ENCODE measurements at places on chromosomes 1 and 21.
A peak's percentile ranks its signal among the peaks of the same experiment; 100 is the strongest.

DNA sequence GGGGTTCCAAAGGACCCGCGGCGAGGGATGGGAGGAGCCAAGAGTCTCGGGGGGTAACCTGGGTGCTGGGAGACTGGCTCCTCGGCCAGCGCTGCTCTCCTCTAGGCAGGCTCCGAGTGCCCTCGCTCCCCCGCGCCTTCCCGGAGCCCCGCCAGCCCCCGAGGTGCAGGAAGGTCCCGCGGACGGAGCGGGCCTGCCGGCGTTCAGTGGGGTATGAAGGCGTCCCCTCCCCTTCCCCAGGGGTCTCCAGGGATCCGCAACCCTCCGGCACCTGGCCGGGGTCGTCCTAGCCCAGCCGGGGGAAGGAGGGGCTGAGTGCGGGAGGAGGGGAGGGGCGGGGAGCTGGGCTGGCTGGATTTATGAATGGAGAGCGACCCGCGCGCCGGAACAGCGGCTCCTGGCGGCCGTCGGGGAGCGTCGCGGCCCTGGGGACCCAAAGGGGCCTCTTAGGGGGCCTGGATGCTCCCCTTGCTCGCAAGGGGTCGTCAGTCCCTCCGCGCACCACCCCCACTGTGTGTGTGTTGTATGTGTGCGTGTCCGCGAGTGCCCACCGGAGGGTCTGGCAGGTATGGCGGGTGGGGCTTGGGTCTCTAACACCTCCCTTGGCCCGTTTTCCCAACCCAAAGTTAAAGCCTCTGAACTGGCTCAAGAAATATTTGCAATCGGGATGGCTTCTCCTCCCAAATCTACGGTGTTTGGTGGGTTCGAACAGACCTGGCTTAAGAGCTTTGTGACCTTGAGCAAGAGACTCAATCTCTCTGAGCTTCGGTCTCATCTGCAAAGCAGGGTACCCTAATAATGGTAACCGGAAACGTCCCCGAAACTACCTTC lies 642 bp downstream of the HCRTR1 start:
- DNase-seq = no peak

DNA sequence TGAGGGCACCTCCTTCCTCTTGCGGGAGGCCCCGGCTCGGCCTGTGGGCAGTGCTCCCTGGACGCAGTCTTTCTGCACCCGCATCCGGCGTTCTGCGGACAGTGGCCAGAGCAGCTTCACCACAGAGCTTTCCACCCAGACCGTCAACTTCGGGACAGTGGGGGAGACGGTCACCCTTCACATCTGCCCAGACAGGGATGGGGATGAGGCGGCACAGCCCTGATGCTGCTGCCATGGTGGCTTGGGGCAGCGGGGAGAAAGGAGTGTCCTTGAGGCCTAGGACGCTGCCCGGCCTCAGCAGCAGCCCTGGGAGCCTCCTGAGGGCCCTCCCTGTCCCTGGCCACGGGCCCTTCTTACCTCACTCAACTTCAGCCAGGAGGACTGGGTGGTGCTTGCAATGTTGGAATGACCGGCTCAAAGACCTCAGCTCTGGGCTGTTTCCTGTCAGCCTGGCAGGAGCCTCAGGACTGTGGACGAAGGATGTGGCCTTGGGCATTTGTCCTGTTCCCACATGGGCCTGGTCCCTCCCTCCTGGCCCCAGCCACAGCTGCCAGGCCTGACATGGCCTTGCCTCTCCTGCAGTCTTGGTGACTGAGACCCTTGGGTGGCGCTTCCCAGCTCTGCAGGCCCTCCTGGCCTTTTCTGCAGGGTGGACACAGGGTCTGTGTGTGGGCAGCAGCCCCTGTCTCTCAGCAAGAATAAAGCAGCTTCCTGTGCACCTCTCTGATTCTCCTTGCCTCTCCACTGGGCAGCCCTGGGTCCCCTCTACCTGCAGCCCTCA lies 45.9 kb downstream of the TRIM11 start:
- DNase-seq = no peak

DNA sequence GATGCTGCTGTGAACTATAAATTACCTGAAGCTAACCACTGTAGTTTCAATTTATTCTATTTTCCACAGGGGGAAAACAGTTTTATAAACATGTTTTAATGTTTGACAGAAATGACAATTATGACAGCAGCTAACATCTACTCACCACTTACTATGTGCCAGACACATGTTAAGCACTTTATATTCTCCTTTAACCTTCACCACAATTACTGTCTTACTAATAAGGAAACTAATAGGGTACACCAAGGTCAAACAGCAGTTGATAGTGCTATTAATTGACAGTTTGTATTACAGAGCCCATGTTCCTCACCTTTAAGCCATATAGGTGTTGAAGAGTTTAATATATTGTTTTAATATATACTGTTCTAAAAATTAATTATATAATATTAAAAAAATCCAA lies 146.4 kb downstream of the EVI5 start:
- no peak for DNase-seq

- DNase-seq = no peak
These were observed 305.4 kb downstream of the TTLL7 start for GRCh38 chr1:83693427-83694126.

GRCh38 chr1:30111431-30111830 lies 612.0 kb downstream of the MATN1 start:
- DNase-seq = peak; percentile 52

DNA sequence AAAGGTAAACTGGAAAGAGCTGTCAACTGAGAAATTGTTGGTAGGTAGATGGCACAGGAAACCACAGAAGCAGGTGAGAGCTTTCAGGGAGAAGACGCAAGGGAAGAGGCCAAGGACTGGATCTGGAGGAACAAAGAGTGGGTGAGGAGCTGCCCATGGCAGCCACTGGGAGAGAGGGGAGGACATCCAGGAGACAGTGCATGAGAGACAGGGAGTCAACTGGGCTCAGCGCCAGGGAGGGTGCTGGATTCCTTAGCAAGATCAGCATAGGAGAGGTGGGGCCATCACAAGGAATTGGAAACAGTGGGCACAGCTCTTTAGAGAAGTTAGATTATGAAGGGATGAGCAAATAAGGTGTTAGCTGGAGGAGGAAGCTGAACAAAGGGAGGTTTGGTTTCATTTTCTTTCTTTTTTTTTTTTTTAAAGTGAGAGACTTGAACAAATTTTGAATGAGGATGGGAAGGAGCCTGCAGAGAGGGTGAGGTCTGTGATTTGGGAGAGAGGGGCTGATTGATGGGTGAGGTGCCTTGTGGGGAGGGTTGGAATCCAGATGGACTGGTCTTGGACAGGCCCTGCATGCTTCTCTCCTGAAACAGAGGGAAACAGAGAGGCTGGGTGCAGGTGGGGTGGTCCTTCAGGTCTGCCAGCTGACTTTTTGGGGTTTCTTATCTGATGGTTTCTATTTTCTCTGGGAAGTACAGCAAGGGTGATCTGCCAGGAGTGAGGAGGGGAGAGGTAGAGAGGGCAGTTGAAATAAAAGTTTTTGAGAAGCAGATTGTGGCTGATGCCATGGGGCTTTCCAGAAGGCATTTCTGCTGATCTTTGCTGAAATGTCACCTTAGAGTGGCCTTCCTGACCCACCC lies 5.4 kb downstream of the CYP4B1 start:
- no peak for DNase-seq

- no peak for DNase-seq
These were observed 104.4 kb upstream of the UBE2U start for GRCh38 chr1:64098846-64099582.

GRCh38 chr1:159168043-159168442 lies 3.4 kb upstream of the CADM3 start:
- no peak for DNase-seq

- DNase-seq = no peak
These were observed 9.7 kb downstream of the PYCR2 start for GRCh38 chr1:225914391-225914790.

DNA sequence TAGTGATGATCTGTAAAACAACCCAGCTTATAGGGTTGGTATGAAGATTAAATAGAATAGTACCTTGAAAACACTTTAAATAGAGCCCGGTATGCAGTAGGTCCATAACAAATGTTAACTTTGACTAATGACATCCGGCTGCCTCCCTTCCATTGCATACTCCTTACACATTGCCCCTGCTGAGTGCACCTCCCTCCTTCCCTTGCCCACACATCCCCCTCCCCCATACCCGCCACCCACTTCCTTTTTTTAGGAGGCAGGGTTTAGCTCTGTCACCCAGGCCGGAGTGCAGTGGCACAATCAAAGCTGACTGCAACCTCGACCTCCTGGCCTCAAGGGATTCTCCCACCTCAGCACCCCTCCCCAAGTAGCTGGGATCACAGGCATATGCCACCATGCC lies 24.4 kb upstream of the ZC3H12A start:
- peak; percentile 66 for DNase-seq

- peak; percentile 18 for DNase-seq
These were observed 26.4 kb downstream of the LAMB3 start for GRCh38 chr1:209625791-209626285.

- no peak for DNase-seq
These were observed 83.0 kb downstream of the MAN1C1 start for GRCh38 chr1:25699500-25700143.

GRCh38 chr21:15687208-15687607 lies 42.6 kb upstream of the USP25 start:
- peak; percentile 43 for DNase-seq

- DNase-seq = no peak
These were observed 35.4 kb downstream of the VPS45 start for GRCh38 chr1:150102986-150103385.

- no peak for DNase-seq
These were observed 16.5 kb downstream of the NES start for GRCh38 chr1:156660752-156661112.
